ENCODE measurements at places on chromosomes 6 and 20.

DNA sequence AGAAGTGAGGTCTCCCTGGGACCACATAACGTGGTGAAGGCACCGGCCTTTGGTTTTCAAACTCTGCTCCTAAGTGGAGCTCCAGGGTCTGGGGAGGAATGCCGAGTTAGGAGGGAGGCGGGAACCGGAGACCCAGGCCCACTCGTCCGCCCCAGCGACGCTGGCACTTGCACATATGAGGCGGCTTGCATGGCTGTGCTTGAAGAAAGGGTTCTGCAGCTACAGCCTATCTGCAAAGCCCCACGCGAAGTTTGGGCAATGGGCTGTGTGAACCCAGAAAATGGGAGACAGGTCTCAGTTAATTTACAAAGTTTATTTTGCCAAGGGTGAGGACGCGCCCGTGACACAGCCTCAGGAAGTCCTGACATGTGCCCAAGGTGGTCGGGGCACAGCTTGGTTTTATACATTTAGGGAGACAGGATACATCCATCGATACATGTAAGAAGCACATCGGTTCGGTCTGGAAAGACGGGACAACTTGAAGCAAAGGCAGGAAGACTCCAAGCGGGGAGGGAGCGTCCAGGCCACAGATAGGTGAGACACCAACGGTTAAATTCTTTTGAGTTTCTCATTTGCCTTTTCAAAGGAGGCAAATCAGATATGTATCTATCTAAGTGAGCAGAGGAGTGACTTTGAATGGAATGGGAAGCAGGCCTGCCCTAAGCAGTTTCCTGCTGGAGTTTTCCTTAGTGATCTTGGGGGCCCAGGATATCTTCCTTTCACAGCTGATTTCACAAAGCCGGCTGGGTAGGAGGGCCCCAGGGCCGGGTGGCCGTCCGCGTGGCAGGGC is 782 bp upstream of the PCMTD2 start:
- DNase-seq = no peak

GRCh38 chr6:82589509-82590206 is 226.0 kb downstream of the TPBG start:
- DNase-seq = no peak

DNA sequence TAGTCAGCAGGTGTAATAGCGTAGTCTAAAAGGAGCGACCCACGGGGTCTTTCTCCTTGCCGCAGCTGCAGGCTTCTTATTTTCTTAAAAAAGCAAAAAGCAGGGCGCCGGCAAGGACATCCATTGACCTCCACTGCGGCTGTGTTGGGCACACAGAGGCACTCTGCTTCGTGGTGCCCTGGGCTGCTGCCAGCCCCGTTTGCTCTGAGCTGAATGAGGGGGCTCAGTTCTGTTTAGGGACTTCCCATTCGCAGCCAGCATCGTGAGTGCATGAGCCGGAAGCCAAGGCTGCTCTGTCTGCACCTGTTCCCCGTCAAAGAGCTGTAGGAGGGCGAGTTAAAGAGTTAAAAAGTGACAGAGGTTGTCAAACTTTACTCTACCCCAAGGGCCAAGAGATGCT is 1.7 kb upstream of the SLC22A2 start:
- DNase-seq = no peak

GRCh38 chr20:16107172-16107870 is 465.9 kb downstream of the KIF16B start:
- no peak for DNase-seq

GRCh38 chr20:52704553-52704952 is 267.6 kb upstream of the TSHZ2 start:
- DNase-seq = no peak

DNA sequence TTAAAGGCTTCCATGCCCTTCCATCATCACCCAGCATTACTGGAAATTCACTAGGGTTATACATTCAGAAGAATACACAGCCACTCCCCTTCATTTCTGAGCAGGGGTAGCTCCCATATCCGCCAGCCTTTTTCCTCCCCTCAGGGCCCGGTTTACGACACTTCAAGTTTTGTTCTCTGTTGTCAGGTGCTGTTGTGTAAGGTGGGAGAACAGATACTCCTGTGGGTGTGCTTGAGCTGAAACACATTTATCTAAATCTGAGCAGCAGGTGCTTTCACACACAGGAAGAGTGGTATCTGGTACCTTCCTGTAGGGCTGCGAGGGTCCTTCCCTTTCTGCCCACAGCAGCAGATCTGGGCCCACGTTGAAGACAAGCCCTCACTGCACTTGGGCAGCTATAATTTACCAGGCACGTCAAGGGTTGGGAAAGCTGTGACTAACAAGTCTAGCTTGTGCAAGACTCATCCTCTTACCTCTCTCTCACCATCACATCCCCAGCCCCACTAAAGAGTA is 215.8 kb upstream of the RREB1 start:
- no peak for DNase-seq

DNA sequence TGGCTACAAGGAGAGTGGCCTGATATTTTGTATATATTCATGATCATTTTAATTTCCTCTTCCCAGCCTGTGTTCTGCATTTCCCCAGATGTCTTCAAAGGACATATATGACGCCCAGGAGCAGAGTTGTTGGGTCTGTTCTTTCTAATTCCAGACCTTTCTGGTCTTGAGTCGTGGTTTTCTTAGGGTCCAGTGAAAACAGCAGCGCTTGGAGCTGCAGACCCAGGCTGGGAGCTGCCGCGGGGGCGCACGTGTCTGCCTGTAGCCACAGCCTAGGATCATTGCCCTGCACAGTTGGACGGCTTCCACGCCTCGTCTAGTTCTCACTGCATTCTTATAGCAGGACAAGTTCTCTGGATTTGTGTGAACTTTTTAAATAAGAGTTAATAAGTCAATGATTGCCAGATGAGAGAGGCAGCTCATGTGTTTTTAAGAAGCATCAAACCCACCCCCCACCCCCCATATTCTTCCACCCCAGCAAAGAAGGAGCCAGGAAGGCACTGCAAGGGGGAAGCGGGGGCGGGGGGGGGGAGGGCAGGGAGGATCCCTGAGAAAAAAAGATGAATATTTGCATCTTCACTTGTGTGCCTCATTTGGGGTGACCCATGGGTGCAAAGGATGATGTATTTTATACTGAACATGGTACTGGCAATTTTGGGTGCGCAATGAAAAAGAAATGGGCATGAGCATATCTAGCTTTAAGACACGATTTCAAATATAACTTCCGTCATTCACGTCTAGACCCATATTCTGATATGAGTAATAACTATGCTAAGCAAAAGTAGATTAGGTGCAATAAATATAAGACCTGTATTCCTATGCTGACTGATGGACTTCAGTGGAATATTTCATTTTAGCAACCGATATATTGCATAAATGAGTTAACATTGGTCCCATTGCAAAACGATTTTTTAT is 160.0 kb downstream of the TBXT start:
- no peak for DNase-seq

DNA sequence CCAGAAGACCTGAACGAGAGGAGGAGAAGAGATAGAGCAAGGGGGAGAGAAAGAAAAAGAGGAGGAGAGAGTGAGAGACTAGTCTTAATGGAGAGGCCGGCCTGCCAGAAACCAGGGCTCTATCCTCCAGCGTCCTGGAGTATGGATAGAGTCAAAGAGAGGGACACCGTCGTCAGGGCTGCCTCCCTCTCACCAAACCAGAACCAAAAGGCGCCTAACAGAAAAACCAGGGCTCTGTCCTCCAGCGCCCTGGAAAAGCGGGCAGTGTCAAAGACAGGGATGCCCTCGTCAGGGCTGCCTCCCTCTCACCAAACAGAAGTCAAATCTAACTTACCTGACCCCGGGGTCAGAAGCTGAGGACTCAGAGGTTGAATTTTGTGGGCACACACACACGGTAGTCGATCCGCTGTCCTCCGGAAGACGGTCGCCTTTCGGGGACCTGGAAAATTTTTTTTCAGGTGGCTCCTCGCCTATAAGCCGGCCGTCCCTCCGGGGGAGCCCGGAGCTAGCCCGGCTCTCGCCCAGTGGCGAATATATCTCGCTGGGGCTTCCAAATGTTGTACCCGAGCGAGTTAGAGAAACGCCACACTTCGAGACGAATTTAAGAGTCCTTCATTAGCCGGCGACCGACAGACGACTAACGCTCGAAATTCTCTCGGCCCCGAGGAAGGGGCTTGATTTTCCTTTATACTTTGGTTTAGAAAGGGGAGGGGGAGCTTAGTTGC is 148.2 kb downstream of the TRIM27 start:
- DNase-seq = no peak

GRCh38 chr6:25219917-25220278 is 59.3 kb upstream of the CARMIL1 start:
- DNase-seq = no peak

DNA sequence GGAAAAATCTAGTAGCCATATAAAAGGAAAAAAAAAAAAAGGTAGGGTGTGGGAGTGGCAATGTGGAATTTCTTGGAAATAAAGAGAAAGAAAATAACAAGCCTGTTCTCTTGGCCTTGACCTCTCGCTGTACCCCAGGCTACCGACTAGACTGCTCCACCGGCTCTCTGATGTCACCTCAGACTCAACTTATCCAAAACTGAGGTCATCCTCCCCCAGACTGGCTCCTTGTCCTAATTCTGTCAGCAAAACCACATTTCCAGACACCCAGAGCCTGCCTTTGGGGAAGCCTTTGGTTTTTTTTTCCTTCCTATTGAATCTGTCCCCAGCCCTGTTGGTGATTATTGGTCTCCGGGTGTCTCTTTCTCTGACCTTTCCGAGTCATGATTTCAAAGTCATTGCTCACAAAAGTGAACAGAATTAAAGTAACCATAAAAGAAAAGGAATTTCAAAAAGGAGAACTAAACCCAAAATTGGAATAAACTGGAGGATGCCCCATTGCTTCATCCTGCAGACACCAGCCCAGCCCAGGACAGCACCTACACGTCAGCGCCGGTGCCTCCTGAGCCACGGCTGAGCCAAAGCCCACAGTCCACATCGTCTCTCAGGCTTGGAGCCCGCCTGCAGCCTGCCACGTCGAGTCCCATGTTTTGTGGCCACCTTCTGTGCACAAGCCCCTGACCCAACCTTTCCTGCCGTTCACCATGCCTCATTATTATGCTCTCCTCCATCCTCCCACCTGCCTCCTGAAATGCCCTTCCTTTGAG is 170.7 kb downstream of the MYLK4 start:
- no peak for DNase-seq

DNA sequence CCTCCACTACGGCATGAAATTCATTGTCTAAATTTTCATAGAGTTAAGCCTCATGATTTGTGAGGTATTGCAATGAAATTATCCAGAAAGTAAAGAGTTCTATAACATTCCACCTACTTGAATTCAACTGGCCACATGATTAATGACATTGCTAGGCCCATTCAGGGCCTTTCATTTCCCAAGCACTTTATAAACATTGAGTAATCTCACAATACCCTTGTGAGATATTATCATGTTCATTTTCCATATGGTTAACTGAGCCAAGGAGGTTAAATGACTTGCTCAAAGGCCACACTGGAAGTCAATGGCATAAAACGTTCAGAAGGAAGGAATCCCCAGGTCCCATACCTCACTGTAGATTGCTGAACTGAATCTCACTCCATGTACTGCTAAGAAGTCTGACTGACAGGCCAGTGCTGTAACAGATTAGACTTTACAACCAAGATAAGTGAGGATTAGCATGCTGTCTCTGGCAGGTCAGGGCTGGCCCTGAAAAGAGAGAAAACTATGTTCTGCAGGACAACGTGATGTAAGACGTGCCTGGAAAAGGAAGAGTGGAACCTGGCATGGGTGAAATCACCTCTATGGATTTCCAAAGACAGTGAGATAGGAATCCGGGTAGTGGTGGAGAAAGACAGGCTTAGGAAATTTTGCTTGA is 75.9 kb upstream of the SPACA1 start:
- DNase-seq = no peak

- no peak for DNase-seq
Observed at GRCh38 chr6:158503222-158503621, 56.7 kb upstream of the TMEM181 start.

GRCh38 chr6:1311400-1312202 is at the start of gene FOXQ1:
Gene FOXQ1 (plus strand): TSS chr6:1312098. CDS start chr6:1312705, 607 bp downstream.
- no peak for DNase-seq

DNA sequence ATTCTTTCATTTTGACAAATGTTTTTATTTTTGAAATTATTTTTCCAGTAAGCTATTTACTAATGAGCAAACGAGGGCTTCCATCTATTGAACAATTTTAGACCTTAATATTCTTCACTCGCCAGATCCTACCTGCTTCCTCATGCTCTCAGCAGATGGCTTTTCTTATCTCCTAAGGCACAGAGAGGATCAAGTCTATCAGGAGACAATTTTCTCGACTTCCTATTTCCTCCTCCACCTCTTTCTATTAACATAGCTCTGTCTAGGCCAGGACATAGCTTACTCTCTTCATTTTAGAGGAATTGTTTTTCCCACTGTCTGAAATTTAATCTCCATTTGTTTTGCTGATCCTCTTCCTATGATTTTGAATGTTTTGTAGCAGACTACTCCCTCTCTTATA is 87.0 kb upstream of the MAN1A1 start:
- DNase-seq = no peak

DNA sequence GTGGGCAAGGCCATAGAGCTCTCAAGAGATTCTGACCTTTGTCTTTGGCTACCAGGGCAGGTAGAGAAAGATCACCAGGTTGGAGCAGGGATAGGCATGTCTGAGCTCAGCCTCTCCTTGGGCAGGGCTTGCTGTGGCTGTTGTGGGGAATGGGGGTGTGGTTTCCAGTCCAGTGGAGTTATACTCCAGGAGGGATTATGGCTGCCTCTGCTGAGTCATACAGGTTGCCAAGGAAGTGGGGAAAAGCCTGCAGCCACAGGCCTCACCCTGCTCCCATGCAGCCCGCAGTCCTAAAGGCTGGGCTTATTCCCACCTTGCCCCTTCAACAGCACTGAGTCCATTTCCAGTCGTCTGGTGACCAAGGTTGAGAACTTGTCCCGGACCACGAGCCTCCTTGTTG is 21.9 kb downstream of the MEP1A start:
- no peak for DNase-seq

- DNase-seq = no peak
Observed at GRCh38 chr6:21049572-21049971, 515.3 kb downstream of the CDKAL1 start.

DNA sequence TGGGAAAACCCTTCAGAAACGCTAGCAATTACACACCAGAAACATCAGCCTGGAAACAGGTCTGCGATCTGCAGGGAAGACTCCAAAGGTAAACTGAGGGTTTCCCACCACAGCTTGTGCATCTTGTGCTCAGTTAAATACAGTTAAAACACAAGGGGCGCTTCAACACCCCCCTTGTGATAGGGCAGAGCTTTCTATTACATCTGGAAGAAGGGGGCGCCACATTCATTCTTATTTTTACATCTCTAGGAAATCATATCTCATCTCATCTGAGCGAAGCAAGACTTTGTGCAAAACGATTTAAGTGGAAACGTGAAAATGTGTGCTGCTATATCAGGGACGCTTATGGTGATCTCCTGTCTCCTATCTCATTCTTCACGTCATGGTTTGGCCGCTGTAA is 58.5 kb downstream of the PRND start:
- DNase-seq = no peak
